ENCODE measurements at places on chromosomes 6 and 20.
A peak's percentile ranks its signal among the peaks of the same experiment; 100 is the strongest.

DNA sequence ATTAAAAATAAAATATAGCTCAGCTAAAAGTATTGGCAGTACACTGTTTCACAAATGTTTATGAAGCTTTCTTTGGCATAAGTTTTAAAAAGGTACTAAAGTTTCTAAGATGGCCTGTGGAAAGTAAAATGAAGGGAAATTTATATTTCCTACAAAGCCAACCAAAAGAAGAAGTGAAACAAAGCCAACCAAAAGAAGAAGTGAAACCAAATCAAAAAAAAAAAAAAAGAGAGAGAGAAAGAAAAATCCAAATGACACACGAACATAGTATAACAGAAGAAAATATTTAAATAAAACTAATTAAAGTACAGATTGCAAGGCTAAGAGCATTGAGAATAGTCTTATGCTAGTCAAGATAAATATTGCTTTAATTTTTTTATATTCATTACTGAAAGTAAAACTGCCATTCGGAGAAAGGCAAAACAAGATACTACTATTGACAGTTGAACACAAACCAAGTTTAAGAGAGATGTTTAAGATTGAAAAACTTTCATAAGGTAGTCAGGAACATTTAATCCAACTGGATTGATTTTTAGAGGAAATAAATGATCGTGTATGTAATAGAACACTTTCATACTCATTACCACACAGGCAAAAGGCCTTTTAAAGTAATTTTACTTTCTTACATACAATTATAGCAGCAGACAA is 12.8 kb upstream of the KHDRBS2 start:
- DNase-seq: no peak

DNA sequence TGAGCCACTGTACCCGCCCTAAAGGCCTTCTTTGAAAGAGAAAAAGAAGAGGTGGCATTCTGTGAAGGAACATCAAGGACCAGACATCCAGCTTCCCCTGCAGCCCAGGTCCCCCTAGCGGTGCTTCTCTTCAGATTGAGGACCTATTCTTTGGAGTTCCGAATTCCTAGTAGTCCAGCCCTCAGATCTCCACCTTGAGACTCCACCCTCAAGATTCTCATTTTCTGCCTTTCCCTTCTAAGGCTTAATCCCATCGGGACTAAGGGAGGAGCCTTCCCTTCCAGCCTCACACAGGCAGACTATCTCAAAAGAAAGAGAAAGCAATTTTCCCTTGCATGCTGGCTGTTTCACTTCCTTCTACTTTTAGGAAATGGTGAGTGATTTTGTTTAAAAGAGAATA is 32.5 kb downstream of the MUC22 start:
- peak; percentile 39 for DNase-seq

- DNase-seq: no peak
Observed at GRCh38 chr20:58978351-58979190, 2.5 kb upstream of the NELFCD start.

DNA sequence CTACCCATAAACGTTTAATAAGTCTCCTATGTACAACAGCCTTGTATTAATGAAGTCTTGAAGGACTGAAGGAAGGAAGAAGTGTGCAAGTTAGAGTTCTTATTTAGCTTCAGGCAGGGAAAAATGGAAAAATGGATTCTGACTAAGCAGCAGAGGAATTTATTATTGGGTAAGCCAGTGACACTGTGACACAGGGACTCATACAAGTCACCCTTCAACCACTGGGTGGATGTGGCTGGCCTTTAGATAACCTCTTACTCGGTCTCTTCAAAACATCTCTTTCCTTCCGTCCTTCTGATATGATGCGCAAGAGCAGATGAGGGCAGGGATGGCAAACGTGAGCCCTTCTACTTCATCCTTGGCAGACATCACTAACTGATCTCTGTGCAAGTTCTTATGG is 145.6 kb downstream of the DHX35 start:
- DNase-seq: no peak

DNA sequence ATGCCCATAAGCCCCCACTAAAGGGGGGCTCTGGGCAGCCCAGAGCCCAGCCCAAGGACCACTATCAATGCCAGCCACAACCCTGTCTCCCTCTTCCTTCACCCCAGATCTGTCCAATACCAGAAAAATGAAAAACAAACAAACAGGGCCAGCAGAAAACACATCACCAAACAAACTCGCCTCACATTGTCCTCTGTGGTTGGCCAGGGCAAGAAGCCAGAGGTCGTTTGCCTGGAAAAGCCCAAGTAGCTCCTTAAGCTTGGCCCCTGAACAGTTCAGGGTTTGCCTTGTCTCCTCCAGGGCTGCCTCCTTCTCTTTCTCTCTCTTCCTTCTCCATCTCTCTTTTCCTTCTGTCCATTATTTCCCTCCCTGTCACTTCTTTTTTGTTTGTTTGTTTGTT is 10.1 kb upstream of the SCUBE3 start:
- DNase-seq: no peak

DNA sequence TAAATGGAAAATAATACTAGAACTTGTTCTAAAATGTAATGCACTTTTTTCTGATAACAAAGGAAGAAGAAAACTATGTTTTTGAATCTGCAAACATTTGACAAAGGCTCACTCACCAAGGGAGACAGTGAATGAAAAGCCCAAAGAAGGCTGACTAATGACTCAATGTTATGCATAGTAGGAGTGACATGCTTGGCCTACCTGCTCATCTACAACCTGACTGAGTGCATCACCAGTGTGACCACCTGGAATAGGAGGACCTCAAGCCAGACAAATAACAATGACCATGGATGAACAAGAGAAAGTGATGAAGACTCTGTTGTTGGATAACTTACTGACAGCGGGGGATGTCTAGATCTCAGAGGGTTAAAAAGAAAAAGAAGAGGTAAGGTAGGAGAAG is 157.2 kb downstream of the SIM1 start:
- DNase-seq: no peak

- no peak for DNase-seq
Observed at GRCh38 chr20:7692478-7692877, 247.8 kb downstream of the HAO1 start.

- no peak for DNase-seq
Observed at GRCh38 chr6:80366051-80366450, 259.6 kb downstream of the BCKDHB start.

DNA sequence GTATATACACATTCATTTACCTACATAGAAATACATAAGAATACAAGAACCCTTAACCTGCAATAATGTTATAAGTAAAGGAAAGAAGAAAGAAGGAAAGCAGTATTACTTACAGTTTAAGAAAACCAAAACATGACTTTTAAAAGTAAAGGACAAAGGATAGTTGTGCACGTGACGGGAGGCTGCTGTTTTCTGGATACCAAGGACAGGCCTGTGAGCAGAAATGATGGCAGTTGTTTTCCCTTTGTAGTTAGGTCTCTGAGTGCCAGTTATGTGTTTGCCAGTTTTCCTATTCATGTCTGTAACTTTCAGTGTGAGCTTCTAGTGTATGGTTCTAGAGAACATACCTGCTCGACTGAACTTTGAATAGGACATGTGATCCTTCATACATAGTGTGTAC is 54.8 kb downstream of the FAM120B start:
- DNase-seq: no peak

Measured in DMS53 (cell line).